ENCODE measurements at places on chromosomes 3 and 15. TPM values are rescaled to one million over a fixed set of nuclear protein-coding genes. Genes with fewer than 3 reads are reported as not detected.

The IRAK2 gene
- 6.9 TPM for total RNA-seq

The EPB42 gene
- not detected for total RNA-seq

The ADGRG7 gene
- total RNA-seq, result not detected

The KNG1 gene
- total RNA-seq, result not detected

The DISP2 gene
- 0.02 TPM for total RNA-seq

The TM4SF18 gene
- total RNA-seq, result not detected

The ESYT3 gene
- total RNA-seq, result 1.1 TPM

The ALDH1A2 gene
- not detected for total RNA-seq

The PKM gene
- 1,794 TPM for total RNA-seq

The TGM5 gene
- total RNA-seq, result not detected

The SH3GL3 gene
- not detected for total RNA-seq

The DZIP3 gene
- 11.2 TPM for total RNA-seq

The CD276 gene
- 1.2 TPM for total RNA-seq

The KCNMB2 gene
- total RNA-seq, result not detected

The MYO5C gene
- total RNA-seq, result 0.19 TPM

The NR2E3 gene
- total RNA-seq, result not detected

The EIF4G1 gene
- total RNA-seq, result 345 TPM

The ANKRD34C gene
- total RNA-seq, result not detected

The REC114 gene
- total RNA-seq, result not detected

The ONECUT1 gene
- total RNA-seq, result not detected

The ACVR2B gene
- total RNA-seq, result 6.9 TPM

The MTMR10 gene
- 9.7 TPM for total RNA-seq

The ZKSCAN7 gene
- 1.5 TPM for total RNA-seq

The CATSPER2 gene
- total RNA-seq, result 4.5 TPM

The TUSC7 gene
- not detected for total RNA-seq

The GP9 gene
- not detected for total RNA-seq

The SST gene
- not detected for total RNA-seq

The KLHL40 gene
- not detected for total RNA-seq

The SLC22A14 gene
- not detected for total RNA-seq

The ANXA2 gene
- total RNA-seq, result 18.0 TPM

The CNTN6 gene
- total RNA-seq, result not detected

The PLAAT1 gene
- not detected for total RNA-seq

The DLL4 gene
- total RNA-seq, result 0.14 TPM

The ZNF592 gene
- 24.2 TPM for total RNA-seq

The RARB gene
- total RNA-seq, result not detected

The SPATA12 gene
- total RNA-seq, result not detected

The PTH1R gene
- not detected for total RNA-seq

The C3orf20 gene
- total RNA-seq, result 0.17 TPM

The PPIP5K1 gene
- total RNA-seq, result 33.4 TPM

The NFKBIZ gene
- 79.3 TPM for total RNA-seq

The FBXL2 gene
- not detected for total RNA-seq

The ERICH6 gene
- total RNA-seq, result not detected

The FBXO22 gene
- 97.3 TPM for total RNA-seq

The GCHFR gene
- 28.1 TPM for total RNA-seq

The DNAH12 gene
- total RNA-seq, result not detected

The TEX9 gene
- 1.1 TPM for total RNA-seq

The HYAL1 gene
- not detected for total RNA-seq

The XCR1 gene
- total RNA-seq, result not detected

The CYP11A1 gene
- not detected for total RNA-seq

The CFAP100 gene
- not detected for total RNA-seq

The OSBPL10 gene
- 6.4 TPM for total RNA-seq

The TRA2B gene
- 176 TPM for total RNA-seq

The AHSG gene
- not detected for total RNA-seq
